ENCODE measurements at places on chromosomes 11 and 22.
A peak's percentile ranks its signal among the peaks of the same experiment; 100 is the strongest.

DNA sequence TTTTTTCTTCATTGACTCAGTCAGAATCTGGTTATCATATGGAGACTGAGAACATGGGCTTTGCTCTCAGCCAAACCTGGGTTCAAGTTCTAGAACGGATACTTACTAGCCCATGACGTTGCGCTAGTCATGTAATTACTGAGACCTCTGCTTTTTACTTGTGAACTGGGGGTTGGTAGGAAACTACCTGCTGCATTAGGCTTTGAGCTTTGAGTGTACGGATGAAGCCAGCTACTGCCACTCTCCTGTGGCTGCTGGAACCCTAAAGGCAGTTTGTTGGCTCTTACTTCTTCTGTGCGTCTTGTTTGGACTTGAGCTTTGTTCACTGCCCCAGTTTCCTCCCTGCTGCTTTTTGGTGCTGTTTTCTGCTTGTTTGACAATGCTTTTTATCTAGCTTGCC lies 18.1 kb downstream of the PPP6R2 start:
- DNase-seq, result no peak

GRCh38 chr22:50425179-50425916 lies 49.5 kb downstream of the SBF1 start:
- no peak for DNase-seq

GRCh38 chr22:33044112-33044511 lies 14.1 kb downstream of the SYN3 start:
- no peak for DNase-seq

DNA sequence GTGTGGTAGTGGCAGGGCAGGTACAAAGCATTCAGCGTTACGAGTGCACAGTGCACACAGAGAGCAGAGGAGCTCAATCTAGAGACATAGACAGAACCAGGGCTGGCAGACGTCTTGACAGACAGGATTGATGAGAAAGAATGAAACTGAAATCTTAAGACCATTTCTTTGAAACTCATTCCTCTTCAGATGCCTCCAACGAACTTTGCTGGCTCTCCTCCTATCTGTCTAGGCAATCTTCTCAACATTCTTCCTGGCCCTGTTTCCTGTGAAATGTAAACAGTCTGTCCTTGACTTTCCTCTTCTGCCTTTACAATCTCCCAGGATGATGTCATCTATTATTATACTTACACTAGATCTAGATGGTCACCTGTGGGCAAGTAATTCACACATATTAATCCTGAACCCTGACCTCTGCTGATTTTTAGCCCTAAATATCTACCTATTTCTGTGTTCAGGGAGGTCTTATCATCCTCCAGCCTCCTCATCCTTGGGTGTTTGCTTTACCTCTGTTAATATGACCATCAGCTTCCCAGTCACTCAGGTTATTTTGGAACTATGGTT lies 119.5 kb downstream of the ENTHD1 start:
- DNase-seq, result peak; percentile 6

- DNase-seq, result no peak
These were observed 10.6 kb downstream of the P2RX3 start for GRCh38 chr11:57348636-57349313.

DNA sequence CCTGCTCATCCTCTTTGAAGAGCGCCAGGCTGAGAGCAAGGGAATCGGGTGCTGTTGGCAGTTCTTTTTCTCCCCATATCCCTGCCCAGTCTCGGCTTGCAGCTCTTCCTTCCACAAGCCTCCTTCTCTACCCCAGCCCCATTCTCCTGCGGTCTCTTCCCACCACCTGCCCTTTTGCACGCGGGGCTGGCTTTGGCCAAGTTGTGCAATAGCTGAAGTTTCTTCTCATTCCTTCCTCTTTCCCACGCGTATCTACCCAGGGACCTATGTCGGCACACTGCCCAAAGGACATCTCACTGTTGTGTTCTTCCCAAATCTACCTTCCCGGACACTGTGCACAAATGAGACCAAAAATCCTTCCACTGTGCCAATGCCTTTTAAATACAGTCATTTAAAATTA lies 22.3 kb upstream of the HTR3A start:
- no peak for DNase-seq

- DNase-seq, result no peak
These were observed 4.3 kb downstream of the KIRREL3 start for GRCh38 chr11:126996036-126996804.

DNA sequence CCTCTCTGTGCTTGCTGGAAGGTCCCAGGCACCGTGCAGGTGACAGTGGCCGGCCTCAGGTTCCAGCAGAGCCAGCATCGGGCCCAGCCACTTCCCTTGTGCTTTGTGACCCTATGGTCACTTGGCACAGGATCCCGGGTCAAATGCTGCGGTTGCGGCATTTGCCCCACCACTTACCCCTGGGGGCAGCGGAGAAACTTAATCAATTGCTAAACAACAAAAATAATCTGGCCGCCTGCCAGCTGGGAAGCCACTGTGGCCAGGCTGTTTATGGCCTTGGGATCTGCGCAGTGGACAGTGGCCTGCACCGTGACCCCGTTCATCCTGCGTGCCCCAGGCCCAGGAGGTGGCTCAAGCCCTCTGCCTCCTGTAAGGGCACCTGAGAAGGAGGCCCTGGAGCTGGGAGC lies 65.0 kb downstream of the LRP5 start:
- no peak for DNase-seq

- DNase-seq, result no peak
These were observed 194.7 kb downstream of the BRD1 start for GRCh38 chr22:49633010-49633324.

DNA sequence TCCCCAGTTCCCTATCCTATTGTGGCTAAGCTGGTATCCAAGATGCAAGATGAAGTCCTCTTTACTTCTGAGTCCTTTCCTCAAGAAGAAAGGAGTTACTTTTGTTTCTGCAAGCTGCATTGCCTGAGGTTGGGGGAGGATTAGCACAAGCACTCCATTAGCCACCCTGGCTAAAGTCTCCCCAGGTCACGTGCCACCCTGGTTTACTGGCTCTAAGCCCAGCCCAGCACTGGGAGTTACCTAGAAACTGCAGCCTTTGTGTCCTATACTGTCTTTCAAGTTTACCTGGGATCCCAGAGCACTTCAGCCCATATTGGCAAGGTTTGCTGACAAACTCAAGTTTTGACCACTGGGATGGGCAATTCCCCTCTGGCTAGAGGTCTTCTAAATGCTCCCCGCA lies 78.4 kb upstream of the DBX1 start:
- DNase-seq, result no peak

- no peak for DNase-seq
These were observed 65.6 kb upstream of the CLMP start for GRCh38 chr11:123260511-123261211.

- DNase-seq, result no peak
These were observed 19.8 kb downstream of the SPECC1L start for GRCh38 chr22:24290459-24290858.

DNA sequence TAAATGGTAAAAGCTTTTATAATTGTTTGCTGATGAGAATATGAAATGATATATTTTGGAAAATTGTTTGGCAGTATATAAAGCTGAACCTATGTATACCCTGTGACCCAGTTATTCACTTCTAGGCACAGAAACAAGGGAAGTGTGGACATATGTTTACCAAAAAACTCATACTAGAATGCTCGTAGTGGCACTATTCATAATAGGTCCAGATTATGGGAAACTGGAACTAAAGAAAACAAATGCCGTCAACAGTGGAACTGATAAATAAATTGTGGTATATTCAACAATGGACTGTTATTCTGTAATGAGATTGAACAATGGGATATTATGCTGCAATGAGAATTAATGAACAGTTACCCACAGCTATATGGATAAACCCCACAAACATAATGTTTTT lies 32.8 kb downstream of the CSTPP1 start:
- DNase-seq, result no peak

- no peak for DNase-seq
These were observed 24.2 kb downstream of the EIF3F start for GRCh38 chr11:8011371-8011770.

DNA sequence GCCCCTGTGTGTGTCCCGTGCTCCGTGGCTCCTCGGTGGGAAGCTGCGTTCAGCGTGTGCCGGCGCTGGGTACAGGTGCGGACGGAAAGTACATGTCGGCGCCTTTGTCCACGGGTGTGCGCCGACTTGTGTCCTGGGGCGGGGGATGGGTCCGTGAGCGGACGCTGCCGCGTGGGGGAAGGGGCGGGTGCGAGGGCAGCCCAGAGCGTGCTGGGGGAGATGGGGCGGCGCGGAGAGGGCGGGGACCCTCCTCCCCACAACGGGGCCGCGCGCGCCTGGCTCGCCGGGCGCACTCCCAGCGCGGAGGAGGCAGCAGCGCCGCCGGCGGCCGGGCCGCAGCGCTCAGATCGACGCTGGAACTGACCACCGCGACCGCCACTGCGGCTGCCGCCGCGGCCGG lies 33.6 kb upstream of the RELT start:
- DNase-seq, result no peak

DNA sequence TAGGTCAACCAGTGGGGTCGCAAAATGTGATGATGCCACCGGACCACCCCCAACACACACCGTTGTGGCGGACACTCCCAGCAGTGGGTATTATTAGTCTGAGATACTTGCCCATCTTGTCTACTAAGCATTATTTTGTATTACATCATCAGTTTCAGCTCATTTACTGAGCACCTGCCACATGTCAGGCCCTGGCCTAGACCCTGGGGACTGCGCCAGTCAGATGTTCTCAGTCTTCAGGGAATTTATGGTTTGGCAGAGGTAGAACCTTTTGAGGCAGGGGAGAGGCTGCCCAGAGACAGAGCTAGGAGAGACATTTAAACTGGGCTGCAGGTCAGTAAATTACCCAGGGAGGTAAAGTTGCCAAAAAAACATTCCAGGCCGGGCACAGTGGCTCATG lies 43.1 kb upstream of the GCAT start:
- no peak for DNase-seq

DNA sequence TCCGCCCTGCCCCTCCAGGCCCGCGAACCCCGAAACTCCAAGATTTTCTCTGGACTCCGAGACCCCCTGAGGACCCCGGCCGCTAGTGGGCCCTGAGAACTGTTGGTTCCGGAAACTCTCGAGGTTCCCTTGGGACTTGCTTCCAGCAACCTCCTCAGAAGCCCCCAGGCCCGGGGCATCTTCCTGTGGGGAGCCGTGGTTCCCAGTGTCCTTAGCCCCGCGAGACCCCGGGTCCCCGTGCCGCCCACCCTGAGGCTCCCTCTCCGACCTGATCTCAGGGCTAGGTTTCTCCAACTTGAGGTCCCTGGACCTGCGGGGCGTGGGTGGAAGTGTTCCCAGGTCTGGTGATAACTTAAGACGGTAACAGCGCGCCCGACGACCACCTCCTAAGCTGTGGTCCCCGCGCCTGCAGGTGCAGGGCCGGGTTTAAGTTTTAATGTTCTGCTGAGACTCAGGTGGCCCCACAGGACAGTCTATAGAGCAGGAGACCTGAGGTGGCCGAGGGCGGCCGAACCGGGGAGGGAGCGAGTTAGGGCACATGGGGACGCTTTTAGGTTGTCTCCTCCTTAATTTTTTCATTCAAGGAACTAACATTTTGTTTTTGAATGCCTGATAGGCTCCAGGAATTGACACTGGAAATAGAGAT lies 720 bp downstream of the FAM118A start:
- DNase-seq, result no peak

DNA sequence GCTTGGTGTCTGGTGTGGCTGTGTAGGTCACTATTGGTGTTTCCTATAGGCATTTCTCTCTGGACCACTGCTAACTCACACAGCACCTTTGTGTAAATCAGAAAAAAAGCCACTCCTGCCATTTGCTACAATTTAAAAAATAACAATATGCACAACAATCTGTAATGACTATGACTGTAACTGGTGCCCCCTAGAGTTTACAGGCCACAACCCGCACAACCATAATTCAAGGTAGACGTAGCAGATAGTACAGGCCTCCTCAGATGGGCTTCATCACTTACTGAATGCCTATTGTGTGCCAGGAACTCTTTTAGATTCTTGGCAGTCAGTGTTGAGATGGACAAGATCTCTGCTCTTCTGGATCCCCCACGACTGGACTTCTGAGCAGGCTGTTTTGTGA lies 47.7 kb downstream of the SYT9 start:
- no peak for DNase-seq

DNA sequence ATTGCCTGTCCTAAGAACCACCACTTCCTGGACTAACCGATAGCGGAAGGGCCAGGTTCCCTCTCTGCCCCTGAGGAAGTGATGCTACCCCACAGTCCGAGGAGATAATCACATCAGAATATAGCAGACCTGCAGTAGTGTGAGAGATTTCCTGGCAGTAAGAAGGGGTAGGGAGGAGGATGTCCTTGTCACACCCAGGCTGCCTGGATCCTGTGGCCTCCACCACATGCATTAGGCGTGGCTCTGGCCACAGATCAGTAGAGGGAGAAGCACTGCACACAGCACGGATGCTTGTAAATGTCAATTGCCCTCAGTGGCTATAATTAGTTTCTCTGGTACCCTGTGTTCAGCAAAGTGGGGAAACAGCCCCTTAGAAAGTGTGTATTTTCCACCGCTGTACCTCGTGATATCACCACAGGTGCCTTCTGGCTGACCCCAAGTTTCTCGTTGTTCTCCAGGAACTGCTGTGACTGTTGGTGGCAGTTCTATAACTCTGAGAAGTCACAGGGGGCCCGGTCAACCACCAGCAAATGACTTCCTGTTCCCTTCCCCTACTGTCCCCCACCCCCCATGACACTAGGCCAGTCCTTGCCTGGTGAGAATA lies 61.8 kb downstream of the UBASH3B start:
- DNase-seq, result no peak

GRCh38 chr11:117822074-117823033 lies 2.2 kb downstream of the FXYD2 start:
- no peak for DNase-seq

DNA sequence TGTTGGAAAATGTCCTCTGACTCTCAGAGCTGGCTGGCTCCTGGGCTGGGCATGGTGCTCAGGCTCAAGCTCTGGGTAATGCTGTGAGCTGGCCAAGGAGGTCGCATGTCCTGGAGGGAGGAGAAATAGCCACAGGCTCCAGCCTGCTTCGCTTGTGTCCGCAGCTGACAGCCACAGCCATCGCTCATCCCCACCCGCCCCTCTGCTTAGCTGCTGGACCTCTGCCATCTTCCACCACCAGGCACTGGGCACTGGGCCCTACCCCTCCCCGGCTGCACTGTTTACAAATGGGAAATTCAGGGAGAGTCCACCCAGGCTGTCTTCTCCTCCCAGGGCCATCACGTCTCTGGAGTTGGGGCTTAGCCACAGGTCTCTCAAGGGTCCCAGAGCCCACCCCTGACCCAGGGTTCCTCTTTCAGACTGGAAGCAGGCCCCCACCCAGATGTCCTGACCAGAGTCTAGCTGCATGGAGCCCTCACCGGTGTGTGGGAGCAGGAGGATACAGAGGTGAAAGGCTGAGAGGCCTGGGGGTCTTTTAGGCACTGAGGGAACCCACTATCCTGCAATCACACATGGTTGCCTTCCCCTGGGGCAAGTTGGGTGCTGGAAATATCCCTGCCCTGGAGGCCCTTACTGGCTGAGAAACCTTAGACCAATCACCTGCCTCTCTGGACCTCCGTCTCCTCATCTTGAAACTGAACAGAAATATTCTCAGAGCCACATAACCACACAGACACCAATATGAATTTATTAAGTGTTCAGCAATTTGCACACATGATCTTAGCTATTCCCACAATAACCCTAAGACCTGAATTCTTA lies 62.7 kb downstream of the CD82 start:
- DNase-seq, result no peak
